ENCODE measurements at places on chromosomes 2 and 18.

GRCh38 chr2:218981390-218981880, 3.5 kb downstream of the FEV start:
- DNase-seq = no peak

DNA sequence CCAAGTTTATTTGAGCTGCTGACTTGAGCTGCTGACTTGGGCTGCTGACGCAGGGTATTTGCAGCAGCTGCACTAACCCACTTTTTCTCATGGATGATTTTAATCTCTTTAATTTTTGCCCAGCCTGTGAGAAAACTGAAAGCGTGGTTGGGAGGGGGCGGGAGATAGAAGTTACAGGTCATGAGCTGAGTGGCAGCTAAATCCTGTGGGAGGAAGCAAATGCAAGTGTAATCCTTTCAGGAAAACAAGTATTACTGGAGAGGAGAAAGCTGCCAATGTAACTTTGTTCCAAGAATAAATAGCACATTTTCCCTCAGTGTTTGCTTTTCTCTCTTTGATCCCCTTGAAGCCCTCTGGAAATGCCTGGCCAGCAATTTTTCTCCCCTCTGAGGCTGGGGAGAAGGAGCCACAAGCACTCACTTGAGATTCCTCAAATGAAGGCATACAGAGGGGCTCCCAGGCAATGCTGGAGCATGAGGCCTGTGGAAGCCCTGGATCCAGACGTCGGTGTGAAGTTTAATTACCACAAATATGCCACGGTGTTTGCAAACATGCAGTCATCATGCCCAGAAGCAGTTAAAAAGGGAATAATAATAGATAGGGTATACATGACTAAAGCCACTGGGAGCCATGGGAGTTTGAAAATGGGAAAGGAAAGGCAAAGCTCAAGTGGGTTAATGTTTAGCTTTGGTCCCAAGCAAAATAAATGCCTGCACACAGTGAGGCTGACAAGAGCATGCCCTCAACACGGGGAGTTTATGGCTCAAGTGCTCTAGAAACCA, 10.4 kb upstream of the EVA1A start:
- DNase-seq = peak; percentile 81

DNA sequence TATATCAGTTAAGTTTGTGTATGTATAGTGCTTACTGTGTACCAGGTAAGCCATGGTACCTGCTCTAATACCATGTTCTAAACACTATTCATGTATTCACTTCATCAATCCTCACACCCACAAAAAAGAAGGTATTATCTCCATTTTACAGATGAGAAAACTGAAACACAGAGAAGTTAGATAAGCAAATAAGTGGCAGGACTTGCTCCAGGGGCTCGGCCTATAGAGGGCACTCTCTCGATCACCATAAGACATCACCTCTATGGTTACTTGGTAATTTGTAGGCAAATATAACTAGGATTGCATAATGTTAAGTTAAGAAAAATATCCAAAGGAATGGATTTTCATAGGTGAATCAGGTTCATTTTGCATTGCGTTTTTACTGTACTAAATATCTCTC, 118.1 kb upstream of the FN1 start:
- DNase-seq = no peak

DNA sequence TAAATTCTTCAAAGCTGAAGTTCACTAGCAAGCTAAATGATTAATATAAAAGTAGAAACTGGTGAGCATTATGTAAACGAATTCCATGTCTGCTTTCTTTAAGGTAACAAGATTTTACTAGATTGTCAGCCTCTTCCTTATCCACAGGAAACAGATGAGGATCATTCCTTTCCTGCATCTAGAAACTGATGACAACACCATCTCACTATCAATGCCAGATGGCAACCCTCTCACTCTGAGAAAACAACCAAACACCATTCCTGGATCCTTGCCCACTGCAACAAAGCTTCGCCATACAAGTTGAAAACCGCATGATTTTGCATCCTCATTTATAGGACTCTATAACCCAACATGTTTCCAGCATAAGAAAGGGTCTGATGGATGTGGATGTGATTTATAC, 122.9 kb downstream of the ZNF521 start:
- peak; percentile 37 for DNase-seq

- peak; percentile 50 for DNase-seq
Measured at GRCh38 chr2:61898810-61899209, 6.7 kb upstream of the COMMD1 start.

DNA sequence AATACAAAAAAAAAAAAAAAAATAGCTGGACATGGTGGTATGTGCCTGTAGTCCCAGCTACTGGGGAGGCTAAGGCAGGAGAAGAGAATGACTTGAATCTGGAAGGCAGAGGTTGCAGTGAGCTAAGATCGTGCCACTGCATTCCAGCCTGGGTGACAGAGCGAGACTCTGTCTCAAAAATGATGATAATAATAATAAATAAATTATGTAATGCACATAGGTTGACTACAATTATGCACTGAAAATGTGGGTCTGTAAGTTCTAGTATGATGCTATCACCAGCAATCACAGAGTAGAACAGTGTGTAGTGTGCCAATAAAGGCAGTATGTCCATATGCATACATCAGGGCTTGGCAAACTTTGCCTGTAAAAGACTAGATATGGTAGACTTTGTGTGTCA, 55.6 kb upstream of the MYCN start:
- DNase-seq = no peak

DNA sequence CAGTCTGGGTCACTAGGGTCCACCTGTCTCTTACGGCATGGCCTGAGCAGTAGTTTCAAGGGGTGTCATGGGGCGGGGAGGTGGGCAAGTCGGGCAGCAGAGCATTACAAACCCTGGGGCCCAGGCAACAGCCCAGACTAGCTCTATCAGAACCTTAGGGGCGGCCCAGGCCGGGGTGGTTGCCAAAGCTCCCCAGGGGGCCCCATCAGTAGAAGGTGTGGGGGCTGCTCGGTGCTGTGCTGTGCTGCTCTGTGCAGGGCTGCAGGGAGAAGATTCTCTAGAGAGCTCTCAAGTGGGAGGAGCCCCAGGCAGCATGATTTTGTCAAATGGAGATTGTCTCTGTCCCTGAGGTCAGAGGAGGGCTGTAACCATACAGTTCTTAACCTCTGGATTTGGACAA, 36.4 kb upstream of the SLC14A1 start:
- DNase-seq = no peak

DNA sequence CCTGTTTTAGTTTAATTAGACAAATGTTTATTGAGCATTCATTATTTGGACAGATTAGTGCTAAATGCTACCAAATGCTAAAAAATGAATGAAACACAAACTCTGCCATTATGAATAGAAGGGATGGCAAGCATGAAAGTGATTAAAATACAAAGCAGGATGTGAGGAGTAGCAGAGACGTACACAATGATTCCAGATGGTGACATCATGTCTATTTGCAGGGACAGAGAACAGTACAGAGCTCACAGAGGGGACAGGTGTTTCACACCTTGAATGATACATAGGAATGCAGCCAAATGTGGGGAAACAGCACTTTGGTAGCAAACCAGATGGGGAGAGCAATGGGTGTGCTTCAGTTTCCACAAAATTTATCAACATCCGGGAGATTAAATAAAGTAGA, 76.3 kb downstream of the CD226 start:
- no peak for DNase-seq

DNA sequence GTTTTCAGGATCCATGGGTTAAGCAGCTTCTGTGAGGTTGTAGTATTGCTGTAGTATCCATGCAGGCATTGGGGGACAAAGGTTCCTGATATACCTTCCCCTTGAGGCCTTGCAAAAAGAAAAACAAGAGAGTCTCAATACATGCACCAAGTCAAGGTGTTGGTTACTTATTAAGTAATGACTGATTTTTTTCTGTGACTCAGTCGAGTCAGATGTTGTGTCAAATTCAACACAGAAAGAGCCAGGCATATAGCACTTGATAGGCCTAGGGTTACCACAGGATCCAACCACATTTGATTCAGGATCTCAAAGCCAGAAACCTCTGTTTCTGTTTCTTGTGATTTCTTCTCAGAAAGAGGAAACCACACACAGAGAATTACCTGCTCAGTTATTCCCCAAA, 24.9 kb upstream of the CD8A start:
- DNase-seq = no peak

GRCh38 chr18:6960656-6961055, 156.9 kb downstream of the LAMA1 start:
- DNase-seq = no peak

DNA sequence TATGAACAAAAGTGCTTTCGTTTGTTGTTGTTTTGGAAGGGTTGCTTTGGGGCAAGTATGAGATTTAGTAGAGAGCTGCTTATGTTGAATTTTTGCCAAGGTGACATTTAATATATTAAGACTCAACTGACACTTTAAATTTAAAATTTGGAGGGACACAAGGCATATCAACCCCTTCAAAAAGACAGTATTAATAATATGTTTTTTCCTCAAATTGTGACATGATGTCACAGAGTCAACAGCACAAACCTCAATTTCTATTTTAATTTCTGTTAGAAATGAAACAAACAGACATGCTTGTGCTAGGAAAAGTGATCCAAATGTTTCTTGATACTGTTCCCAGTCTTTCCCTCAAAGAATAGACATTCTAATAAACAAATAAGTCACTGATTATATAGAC, 218.9 kb downstream of the CYRIA start:
- DNase-seq = no peak

DNA sequence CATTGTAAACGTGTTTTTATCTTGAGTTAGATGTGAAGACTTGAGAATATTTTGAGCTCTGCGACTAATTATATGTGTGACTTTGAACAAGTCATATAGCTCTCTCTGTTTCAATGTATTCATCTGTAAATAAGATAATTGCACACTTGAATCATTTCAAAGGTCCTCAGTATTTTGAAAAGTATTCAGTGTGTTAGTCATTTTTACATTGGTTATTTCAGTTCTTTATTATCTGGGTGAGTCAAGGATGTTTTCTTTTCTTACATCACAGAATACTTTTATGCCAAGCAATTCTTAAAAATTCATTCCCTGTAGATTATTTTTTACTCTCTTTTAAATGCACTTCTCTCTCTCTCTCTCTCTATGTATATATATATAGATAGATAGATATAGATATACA, 1098.0 kb upstream of the ZEB2 start:
- no peak for DNase-seq

DNA sequence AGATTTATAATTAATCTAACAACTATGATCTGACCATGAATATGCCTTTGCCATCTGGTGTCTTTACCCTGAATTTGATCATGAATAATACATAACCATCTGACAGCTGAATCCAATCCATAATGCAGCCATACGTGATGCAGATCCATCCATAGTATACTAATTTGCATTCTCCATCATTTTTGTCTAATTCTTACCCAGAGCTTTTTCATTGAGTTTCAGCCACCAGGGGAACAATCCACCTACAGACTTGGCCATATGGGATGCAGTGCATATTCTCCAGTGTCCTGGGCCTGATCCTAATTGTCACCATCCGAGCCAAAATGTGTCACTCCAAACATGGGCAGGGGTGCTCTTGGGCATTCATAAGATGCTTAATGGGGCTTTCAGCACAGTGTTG, 227.2 kb upstream of the CRIM1 start:
- no peak for DNase-seq

DNA sequence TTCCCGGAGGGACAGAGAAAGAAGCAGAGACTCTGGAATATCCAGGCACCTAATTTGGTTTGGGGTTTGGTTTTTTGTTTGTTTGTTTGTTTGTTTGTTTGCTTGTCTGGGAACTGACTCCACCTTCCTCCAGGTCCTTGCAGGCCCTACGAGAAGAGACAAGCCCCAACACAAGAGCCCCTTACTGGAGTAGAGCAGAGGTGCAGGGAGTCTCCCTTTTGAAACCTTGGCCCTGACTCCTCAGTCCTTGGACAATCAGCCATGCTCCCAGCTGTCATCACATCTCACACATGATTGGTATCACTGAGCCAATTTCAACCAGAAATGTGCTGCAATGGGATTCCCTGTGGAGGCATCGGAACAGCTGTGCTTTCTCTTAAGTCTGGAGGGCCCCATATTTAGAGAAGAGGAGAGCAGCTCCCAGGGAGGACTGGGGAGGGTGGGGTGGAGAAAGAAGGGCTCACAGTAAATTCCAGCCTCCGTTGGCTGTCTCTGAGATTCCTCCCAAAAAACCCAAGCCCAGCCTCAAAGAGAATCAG, 279.9 kb upstream of the NCKAP5 start:
- peak; percentile 91 for DNase-seq

- no peak for DNase-seq
Measured at GRCh38 chr2:10960606-10961489, 49.1 kb downstream of the KCNF1 start.

DNA sequence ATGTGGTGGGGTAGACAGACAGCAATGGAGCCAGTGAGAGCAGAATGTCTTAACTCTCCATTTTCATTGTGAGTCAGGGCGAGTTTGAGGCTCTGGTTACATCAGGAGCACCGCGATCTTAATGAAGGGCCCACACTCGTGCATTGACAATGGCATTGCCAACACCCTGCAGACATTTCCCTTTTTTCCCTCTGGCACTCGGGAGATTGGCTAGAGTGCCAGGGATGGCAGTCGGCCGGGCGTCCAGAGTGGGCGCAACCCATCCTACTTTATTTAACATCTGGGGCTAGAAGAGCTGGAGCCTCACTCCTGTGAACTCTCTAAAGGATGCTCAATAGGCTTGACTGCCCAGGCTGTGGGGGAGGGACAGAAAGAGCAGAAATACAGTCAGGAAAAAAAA, 9.7 kb downstream of the PROKR1 start:
- DNase-seq = no peak

DNA sequence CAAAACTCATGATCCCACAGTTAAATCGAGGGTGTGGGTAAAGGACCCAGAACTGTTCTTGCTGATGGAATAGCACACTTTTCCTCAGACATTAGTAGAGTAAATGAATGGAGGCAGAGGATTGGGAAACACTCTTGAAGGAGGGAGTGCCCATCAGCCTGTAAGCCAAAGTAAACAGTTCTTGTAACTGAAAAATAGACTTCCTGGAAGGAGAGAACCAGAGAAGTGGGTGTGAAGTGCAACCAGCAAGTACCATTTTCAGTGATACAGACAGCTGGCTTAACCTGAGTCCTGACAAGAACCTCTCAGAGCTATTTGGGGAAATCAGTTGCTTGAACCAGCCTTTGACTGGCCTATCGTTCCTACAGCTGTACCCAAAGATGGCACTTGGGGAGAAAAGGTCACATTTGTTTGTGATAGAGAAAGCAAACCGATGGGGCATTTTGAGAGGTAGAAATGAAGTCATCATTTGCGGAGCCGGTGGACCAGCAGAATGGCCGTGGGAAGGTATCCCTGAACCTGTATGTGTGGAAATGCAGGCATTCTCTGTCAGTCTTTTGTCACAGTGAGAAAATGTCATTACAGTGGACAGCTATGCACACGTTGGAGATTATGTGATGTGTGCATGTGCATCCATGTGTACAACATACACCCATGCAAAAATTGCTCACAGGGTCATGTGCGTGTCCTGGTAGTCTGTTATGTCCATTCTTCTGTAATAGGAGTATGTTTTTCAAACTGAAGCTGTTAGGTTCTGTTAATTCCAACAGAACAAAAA, 17.8 kb downstream of the CRIM1 start:
- peak; percentile 62 for DNase-seq
